ENCODE measurements at places on chromosomes 12 and 14.

GRCh38 chr14:88232771-88233170 is 90.3 kb downstream of the KCNK10 start:
- DNase-seq = no peak

DNA sequence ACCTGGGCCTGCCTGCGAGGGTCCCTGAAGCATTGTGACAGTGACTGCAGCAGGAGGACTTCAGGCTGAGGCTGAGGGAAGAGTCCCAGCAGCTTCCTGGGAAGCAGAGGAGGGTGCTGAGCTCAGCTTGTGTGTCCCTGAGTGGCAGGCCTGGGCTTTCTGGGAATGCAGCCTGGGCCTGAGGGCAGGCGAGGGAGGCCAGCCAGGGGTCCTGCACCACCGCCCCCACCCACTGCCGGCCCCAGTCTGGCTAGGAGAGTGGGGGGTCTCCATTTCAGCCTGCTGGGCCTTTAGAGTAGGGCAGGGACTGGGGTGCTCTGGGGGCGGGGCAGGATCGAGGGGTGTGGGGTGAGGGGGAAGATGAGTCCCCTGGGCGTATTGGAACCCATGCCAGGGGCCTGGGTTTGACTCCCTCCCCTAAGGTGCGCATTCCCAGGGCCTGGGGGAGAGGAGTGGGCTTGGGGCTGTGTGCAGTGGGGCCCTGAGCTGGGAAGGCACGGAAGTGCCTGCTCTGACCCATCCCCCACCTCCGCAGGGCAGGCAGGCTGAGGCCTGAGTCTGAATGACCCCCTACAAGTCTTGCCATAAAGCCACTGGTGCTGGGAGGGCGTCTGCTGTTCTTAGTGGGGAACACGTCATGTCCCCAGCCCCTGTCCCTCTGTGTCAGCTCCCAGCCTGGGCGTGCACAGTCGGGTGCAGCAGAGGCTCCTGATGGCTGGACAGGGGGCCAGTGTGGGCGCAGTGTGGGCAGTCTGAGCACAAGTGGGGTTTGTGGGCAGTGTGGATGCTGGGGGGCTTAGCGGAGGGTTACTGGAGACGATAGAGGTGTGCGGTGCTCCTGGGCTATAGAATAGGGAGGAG is 46.4 kb downstream of the KRT80 start:
- DNase-seq = no peak

DNA sequence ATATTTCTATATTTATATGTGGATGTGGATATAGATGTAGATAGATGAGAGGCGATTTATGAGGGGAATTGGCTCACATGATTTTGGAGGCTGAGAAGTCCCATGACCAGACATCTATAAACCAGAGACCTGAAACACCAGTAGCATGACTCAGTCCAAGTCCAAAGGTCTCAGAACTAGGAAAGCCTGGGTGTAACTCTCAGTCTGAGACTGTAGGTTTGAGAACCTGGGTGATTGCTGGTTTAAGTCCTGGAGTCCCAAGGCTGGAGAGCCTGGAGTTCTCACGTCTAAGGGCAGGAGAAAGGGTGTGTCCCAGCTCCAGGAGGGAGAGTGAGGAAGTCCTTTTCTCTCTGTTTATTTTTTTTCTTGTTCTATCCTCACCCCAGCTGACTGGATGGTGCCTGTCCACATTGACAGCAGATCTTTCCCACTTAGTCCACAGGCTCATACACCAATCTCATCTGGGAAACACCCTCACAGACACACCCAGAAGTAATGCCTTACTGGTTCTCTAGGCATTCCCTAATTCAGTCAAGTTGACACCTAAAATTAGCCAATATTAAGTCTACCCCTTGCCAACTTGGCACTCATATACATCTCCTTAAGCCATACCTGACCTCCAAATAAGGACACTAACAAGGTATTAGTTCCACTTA is 45.4 kb downstream of the EMP1 start:
- DNase-seq = no peak

DNA sequence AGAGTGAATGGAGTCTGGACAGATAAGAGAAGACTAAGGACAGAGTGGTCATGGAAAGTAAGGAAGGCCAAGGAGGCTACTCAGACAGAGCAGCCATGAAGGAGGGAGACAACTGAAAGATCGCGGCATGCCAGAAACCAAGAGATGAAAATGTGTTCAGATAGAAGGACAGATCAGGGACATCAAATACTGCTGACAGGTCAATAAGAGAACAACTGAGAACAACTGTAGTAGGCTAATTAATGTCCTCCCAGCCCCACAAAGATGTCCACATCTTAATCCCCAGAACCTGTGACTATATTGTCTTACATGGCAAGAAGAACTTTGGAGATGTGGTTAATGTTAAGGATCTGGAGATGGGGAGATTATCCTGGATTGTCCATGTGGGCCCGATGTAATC is 15.0 kb upstream of the HELB start:
- DNase-seq = no peak

DNA sequence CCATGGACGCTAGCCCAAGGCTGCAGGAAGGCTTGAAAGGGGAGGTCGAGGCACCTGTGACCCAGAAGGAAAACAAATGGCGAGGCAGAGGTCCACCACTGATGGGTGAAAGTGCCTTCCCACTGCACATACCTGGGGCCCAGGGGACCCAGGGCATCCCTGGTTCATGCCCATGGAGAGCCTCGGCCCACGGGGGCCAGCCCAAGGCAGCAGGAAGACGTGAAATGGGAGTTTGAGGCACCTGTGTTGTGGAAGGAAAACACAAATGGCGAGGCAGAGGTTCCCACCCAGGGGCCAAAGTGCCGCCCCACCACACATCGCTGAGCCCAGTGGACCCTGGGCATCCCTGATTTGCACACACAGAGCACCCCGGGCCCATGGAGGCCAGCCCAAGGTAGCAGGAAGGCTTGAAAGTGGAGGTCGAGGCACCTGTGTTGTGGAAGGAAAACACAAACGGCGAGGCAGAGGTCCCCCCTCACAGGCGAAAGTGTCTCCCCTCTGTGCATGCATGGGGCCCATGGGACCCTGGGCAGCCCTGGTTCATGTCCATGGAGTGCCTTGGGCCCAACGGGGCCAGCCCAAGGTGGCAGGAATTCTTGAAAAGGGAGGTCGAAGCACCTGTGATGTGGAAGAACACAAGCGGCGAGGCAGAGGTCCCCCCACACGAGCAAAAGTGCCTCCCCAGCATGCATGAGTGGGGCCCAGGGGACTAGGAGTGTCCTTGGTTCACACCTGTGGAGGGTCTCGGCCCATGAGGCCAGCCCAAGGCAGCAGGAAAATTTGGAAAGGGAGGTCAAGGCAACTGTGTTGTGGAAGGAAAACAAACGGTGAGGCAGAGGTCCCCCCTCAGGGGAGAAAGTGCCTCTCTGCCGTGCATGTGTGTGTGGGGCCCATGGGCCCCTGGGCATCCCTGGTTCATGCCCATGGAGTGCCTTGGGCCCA is 383.3 kb downstream of the ALG10 start:
- no peak for DNase-seq
